ENCODE measurements at places on chromosomes 7 and 10.

DNA sequence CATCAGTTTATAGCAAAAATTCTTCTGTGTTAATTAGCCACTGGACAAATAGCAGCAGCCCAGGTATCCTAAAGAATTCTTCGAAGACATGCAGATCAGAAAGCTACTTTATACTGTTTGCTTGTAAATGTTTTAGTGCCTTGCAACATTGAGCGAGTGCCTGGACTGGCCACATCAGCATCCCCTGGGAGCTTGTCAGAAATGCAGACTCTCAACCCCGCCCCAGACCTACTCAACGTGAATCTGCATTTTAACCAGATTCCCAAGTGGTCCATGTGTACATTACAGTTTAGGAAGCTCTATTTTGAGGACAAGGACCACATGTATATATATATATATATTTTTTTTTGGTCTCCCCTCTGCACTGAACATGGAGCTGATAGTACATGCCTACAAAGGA is 18.5 kb upstream of the PLEKHS1 start:
- DNase-seq, result no peak

- DNase-seq, result no peak
Observed at GRCh38 chr10:106076496-106076895, 1088.0 kb downstream of the SORCS1 start.

DNA sequence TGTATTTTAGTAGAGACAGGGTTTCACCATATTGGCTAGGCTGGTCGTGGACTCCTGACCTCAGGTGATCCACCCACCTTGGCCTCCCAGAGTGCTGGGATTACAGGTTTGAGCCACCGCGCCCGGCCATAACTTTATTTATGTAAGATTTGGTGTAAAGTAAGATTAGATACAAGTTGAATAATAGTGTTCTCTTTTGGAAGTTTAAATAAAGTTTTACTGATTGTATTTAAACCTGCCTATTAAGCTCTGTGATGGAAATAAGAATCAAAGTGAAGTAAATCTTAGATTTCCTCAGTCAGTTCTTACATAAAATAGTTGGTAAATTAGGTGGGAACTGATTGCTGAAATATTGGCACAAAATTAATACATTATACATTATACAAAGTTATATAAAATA is 86.0 kb downstream of the MKLN1 start:
- no peak for DNase-seq

DNA sequence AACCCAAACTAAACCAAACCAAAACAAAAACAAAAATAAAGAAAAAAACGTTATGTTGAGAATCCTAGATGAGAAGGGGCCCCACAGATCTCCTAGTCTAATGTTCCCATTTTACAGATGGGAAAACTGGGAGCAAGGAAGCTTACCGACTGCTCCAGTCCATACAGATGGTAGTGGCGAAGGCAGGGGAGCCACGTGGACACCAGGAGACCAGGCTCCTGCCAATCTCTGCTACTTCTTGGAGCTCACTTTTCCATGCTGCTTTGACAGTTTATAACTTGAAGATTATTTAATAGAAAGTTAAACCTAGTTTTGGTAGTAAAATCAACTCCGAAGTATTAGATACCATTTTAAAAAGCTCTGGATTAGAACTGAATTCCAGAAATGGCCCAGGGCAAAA is 62.0 kb downstream of the GATA3 start:
- no peak for DNase-seq

GRCh38 chr7:30633223-30633622 is 38.5 kb downstream of the GARS1 start:
- DNase-seq, result no peak

- no peak for DNase-seq
Observed at GRCh38 chr7:631964-632830, 94.3 kb upstream of the DNAAF5 start.

DNA sequence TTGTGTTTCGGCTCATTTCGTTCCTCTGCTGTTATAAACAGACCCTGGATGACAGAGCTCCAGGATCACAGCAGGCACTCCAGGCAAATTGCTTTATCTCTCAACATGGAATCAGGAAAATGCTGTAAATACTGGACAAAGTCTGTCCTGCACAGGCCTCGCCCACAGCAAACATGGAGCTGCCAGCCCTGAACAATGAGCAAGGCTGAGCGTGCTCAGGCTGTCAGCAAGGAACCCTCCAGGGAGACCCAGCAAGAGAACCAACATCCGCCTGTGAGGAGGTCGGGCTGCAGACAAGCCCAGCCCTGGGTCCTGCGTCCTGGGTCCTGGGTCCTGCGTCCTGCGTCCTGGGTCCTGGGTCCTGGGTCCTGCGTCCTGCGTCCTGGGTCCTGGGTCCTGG is 180.8 kb downstream of the PTPRN2 start:
- no peak for DNase-seq

DNA sequence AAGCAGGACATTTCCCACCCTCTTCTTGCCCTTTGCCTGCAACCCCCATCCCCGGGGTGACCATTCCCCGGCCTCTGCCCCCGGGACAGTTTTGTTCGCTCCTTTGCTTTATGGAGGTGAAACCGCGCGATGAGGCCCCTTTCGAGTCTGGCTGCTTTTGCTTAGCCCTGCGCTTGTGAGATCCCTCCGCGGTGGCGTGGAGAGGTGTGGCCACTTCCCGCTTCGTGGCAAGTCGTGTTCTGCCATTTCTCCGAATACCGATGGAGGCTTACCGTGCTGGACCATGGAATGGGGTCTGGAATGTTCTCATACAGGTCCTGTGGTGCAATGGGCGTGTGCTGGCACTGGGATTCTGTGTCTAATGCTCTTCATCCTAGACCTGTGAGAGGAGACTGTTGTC is 106.7 kb downstream of the LHPP start:
- DNase-seq, result no peak

- DNase-seq, result no peak
Observed at GRCh38 chr7:14095233-14095950, 105.9 kb upstream of the ETV1 start.

GRCh38 chr10:47381427-47382379 is 2.4 kb downstream of the ZNF488 start:
- DNase-seq, result no peak

DNA sequence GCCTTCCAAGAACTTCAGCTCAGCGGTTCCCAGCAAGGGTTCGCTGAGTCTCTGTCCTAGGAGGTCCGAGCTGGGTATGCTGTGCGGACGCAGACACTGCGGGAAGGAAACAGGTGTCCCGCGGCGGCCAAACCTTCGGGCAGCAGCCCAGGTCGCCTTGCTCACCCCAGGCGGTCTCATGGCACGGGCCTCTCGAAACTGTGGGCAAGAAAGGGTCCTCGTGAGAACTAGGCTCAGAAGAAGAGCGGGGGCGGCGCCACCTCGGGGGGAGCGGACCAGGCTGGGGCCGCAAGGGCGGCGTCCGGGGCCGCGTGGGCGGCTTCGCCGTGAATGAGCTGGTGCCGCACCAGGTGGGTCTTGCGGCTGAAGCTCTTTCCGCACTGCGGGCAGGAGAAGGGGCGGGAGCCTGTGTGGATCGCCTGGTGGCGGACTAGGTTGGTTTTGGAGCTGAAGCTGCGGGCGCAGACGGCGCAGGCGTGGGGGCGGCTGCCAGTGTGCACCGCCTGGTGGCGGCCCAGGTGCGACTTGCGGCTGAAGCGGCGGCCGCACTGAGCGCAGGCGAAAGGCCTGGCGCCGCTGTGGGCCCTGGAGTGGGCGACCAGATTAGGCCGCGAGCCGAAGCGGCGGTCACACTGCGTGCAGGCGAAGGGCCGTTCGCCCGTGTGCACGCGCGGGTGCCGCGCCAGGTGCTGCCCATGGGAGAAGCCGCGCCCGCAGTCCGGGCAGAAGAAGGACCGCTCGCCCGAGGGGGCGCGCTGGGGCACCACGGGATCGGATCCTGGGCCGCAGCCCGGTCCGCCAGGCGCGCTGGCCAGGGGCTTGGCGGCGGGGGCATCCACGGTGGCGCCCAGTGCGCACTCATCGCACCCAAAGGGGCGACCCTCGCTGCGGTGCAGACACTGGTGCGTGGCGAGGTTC is 8.6 kb downstream of the ZNF467 start:
- no peak for DNase-seq

DNA sequence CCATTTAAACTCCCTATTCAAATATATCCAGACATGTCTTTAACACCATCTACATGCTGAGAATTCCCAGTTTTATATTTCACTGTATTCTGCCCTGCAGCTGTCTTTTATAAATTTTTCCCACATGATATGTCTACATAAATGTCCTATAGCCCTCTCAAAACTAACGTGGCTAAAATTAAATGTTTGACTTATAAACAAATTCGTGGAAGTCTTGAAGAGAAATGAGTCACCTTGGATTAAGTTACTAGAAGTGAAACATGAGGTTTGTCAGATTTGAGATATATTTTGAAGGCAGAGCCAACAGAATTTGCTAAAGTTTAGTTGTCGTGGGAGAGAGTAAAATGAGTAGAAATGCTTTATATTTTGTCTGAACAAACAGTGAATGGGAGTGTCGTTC is 386.9 kb upstream of the CNTNAP2 start:
- no peak for DNase-seq

GRCh38 chr10:107415446-107415845 is 250.9 kb upstream of the SORCS1 start:
- DNase-seq, result no peak

GRCh38 chr7:10908600-10908999 is 65.1 kb upstream of the PHF14 start:
- DNase-seq, result no peak

- DNase-seq, result peak; percentile 94
Observed at GRCh38 chr7:81624650-81625631, 144.9 kb downstream of the HGF start.

DNA sequence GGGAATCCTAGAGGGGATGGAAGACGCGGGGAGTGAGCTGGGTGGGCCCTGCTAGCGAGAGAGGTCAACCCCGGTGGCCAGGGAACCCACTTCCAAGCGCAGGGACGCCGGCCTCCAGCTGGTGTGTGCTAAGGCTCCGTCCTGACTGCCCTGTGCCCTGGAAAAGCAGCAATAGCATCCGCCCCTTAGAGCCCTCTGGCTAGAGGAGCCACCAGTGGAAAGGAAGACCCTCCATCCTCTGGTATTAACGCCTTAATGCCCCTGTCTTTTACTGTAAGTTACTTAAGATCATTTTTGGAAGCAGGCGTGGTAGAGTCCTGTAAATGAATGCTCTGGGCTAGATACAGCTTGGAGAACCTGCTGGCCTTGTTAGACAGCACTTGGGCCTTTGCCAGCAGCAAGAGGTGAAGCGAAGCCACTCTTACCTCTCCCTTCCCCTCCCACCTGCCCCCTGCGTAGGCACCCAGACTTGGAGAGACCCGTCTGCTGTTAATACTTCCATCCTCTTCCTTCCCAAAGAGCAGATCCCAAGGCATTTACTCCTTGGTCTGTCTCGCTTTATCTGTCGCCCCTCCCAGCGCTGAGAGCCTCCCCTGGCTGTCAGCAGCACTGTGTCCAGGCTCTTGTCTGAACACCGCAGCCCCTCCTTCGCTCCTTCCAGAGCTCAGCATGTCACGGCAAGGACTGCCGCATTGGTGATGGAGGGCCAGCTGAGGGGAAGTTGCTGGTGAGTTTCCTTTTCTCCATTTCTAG is 4.6 kb downstream of the REPIN1 start:
- DNase-seq, result no peak

GRCh38 chr10:28910956-28911355 is 233.6 kb downstream of the BAMBI start:
- no peak for DNase-seq

DNA sequence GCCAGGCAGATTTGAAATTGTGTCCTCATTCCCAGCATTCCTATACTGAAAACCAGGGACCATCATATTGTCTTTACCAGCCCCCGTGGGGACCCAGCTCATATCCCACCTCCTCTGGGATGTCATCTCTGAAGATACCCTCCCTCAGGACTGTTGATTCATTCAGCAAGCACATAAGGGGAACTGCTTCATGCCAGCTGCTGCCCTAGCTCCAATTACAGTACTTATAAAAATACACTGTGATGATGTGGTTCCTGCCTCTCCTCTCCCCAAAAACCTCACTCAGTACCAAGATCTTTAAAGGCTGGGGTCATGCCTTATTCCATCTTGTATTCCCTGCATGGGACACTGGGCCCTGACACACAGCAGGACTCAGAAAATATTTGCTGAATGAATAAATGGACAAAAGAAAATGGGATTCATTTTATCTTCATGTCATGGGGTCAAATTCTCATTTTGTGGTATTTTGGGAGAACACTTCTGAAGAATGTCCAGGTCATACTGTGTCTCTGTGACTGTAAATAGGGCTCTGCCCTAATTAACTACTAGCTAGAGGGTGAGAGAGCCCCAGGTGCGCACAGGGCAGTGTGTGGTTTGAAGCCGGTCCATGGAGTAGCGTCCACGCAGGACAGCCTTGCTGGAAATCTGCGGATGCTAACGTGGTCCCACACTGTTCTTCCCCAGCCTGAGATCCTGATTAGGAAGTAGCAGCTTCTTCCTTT is 29.0 kb upstream of the DAGLB start:
- DNase-seq, result no peak

- no peak for DNase-seq
Observed at GRCh38 chr7:86928308-86928707, 131.1 kb downstream of the ELAPOR2 start.

DNA sequence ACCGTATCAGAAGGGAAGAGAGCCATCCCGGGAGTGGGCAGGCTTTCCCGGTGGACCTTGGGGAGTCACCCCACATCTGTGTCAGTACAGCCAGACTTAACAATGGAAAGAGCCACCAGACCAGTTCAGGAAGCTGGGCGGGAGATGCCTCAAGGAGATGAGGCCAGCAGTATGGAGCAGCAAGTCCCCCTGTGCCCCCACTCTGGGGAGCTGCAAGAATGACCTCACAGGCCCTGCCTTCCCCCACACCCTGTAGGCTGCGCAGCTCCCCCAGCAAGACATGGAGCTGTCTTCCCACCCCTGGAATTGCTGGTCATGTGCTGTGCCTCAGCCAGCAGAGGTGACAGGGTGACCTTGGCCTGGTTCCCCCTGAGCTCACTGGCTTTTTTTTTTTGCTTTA is 76.8 kb upstream of the INSIG1 start:
- DNase-seq, result no peak

- no peak for DNase-seq
Observed at GRCh38 chr10:75528392-75528791, 97.0 kb downstream of the LRMDA start.

- no peak for DNase-seq
Observed at GRCh38 chr7:143012409-143012808, 14.5 kb downstream of the OR9A2 start.

- no peak for DNase-seq
Observed at GRCh38 chr10:132868995-132869394, 73.4 kb downstream of the CFAP46 start.

GRCh38 chr10:31268444-31269303 is 50.3 kb upstream of the ZEB1 start:
- no peak for DNase-seq

DNA sequence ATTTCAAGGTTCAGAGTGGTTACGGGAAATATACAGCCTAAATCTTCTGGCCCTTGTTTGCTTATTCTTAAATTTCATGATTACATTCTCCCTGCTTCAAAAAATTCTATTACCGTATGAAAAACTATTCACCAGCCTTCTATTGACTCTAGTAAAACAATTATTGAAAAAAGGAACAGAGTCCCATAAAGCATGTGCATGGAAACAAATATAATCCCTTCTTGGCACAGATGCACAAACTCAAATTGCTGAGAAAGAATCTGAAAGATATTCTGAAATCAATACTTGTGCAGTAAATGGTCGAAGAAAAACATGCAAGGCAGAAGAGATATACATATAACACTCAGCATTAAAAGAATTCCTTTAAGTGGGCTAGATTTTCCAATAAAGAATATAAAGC is 83.6 kb downstream of the LRRN3 start:
- no peak for DNase-seq
